T-helper 1 cell (primary cell): ENCODE measurements at places on chromosomes 5 and 9.

- DNase-seq = no peak
Observed at GRCh38 chr5:9544502-9545135, 1.3 kb downstream of the SEMA5A start.

- DNase-seq = no peak
Observed at GRCh38 chr9:14351221-14351836, 37.4 kb upstream of the NFIB start.

DNA sequence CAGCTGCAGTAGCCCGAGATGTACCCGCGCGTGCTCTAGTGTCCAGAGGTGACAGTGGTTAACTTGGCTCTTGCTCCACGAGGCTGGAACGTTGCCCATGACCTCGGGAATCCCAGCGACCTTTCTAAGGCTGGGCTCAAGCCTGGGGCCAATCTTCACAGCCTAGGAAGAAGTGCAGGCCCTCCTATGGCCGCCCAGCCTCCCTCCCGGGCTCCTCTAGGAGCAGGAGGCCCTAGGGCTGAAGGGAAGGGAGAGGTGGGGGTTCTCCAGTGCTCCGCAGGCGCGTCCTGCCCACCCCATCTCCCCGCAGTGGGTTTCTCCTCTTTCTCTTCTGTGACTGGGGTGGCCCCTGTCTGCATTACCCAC, 13.3 kb downstream of the NR2F1 start:
- no peak for DNase-seq

GRCh38 chr5:16626696-16627264, 10.0 kb upstream of the RETREG1 start:
- DNase-seq = no peak

- no peak for DNase-seq
Observed at GRCh38 chr5:131156957-131157356, 8.1 kb downstream of the HINT1 start.

GRCh38 chr9:135365013-135365768, 114.4 kb upstream of the PPP1R26 start:
- DNase-seq = no peak

DNA sequence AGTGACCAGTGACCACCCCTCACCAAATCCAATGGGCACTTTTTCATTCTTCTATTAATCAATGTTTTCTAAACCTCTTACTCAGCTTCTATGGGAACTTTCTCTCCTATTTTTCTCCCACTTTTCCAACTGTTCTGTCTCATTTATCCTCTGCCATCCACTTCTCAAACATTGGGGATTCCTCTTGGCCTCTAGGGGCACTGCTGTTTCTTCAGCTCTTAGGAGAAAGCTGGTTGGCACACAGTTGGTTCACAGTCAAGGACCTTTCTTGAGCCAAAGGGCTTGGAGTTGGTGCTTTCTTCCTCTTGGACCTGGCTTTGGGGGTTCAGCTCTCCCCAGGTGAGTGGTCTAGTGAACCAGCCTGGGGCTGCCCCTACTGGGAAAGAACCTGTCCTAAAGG, 112.2 kb upstream of the LHFPL2 start:
- no peak for DNase-seq

GRCh38 chr5:153640293-153640692, 149.8 kb downstream of the GRIA1 start:
- no peak for DNase-seq

DNA sequence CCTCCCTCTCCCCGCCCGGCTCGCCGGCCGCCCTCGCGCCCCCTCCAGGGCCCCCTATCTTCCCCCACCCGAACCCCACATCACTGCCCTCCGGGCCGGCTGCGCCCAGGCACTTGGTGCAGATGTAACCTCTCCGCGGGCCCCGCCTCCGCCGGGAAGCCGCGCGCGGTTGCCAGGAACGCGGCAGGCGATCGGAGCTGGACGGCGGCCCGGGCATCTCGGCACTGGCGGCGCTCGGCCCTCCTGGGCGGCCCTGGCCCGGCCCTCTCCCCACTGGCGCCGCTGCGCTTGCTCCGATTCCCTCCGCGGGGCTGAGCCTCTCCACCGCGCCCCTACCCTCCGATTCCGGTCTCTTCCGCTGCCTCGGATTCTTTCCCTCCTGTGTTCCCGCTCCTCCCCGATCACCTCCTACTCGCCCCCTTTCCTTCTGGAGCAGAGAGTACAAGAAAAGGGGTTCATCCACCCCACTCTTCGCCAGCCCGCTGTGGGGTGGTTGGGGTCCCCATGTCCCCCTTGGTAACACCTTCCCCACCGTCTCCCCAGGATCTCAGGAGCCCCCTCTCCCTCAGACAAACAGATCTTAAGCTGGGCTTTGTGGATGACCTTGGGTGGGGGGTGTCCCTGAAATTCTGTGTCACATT, 70.6 kb downstream of the C9orf50 start:
- no peak for DNase-seq

- no peak for DNase-seq
Observed at GRCh38 chr5:10743951-10744350, 17.1 kb downstream of the DAP start.

- no peak for DNase-seq
Observed at GRCh38 chr9:124439086-124439485, 11.2 kb upstream of the ADGRD2 start.

GRCh38 chr5:141567513-141568117, 51.2 kb downstream of the DIAPH1 start:
- no peak for DNase-seq

GRCh38 chr9:19493876-19494275, 85.1 kb downstream of the ACER2 start:
- DNase-seq = no peak

GRCh38 chr5:73319036-73319435, 129.5 kb downstream of the FOXD1 start:
- DNase-seq = no peak

GRCh38 chr5:80251636-80252035, 4.2 kb downstream of the SERINC5 start:
- no peak for DNase-seq

- DNase-seq = no peak
Observed at GRCh38 chr9:115590011-115590410, 472.1 kb upstream of the TNC start.

GRCh38 chr5:128199611-128200010, 116.0 kb downstream of the SLC12A2 start:
- DNase-seq = no peak
